Caudate nucleus (tissue), 63 donors: ENCODE measurements at places on chromosomes 1 and 21.

- DNase-seq = no peak
These were observed 119.4 kb upstream of the PRMT6 start for GRCh38 chr1:106937104-106937503.

DNA sequence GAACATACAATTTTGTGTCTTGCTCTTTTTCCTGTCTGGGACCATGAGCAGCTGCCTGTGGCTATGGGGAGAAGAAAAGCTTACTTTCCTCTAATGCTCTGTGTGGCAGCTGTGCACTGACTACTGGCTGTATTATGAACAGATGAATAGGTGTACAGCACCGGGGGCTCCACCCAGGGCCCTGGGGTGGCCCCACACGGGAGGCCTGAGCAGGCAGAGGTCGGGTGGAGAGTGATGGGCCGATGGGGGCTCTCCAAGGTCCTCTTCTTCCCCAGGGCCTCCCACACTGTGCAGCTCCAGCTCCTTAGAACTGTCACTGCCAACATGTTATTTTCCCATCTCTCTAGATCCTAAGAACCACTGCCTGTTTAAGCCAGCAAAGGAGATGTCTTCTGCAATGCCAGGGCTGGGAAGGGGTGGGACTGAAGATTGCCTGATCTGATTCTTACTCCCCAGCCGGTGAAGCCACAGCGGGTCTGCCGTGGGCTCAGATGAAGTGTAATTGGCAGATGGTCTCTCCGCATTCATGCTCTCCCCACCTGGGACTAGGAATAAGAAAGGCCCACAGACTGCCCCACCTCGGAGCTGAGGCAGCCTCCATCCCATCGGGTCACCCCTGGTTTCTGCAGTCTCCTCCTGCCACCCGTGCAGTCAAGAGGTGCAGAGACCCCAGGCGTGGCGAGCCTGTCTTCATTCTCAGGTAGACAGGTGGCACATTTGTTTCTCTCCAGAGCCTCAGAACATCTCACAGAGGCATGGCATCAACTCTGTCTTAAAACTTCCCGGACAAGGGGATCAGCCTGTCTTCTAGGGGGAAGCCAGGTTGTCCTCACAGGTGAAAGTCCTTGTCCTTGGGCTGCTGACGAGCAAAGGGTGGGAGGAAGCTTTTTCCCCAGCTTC, 186.5 kb upstream of the GALNT2 start:
- DNase-seq = no peak

DNA sequence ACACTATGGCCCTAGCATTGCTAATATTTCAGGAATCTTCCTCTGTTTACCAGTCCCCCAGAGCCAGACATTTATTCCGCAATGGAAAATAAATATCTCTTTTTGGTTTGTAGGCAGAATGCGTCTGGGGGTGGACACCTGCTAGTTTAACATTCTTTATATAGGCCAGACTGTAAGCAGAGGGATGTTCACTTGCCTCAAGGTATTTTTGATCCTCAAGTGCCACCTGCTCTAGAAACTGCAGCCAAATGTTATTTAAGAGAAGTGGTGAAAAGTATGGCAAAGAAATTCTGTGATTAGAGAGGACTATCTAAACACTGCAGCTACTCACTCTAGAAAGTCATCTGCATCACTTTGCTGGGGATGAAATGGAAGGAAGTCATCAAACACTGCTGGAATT, 164.7 kb downstream of the NEGR1 start:
- no peak for DNase-seq

DNA sequence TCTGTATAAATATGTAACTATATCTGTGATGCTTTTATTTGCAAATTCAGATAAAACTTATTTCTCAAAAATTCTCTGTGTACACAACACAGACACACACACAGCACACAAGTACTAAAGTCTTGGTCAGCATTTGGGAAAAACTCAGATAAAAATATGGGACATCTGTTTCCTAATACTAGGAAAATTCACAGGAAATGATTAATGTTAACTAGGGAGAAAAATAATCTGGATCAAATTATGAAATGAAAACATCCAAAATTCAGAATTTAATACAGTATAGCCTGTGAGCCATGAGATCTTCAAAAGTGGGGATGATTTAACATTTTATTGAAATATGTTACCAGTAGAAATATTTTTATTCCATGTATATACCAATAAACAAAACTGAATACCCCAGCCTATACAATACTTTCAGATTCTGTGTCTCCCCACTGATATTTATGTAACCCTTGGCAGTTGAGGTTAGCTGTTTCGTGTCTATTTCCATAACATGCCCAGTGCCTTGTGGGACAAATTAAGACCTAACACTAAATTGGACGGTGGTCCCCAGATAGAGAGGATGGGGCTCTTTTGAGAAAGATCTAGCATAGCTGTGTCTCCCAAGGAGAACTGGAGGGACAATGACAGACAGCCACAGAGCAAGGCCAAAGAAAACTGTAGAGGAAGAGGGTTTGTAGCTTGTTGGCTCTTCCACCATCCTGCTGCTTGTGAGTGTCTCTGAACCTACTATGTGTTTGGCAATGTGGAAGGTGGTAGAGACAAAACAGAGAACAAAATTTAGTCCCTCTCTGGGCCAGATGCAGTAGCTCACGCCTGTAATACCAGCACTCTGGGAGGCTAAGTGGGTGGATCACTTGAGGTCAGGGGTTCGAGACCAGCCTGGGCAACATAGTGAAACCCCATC, 47.2 kb downstream of the GNG12 start:
- no peak for DNase-seq

- DNase-seq = no peak
These were observed 1.9 kb upstream of the ARID1A start for GRCh38 chr1:26693599-26694572.

DNA sequence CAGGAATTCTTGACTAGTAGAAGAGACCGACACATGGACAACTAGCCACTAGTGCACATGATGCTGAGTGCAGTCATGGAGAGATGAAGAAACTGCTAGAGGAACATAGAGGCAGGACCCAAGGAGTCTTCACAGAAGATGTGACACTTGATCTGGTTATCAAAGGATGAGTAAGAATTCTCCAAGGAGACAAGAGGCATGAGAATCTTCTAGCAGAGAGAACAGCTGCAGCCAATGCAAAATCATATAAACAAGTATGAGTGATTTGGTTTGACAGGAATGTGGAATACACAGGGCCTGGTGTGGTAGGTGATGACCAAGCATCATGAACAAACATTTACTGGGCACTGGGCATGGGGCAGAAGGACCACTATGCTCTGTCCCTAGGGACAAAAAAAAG, 140.9 kb upstream of the CTTNBP2NL start:
- no peak for DNase-seq

DNA sequence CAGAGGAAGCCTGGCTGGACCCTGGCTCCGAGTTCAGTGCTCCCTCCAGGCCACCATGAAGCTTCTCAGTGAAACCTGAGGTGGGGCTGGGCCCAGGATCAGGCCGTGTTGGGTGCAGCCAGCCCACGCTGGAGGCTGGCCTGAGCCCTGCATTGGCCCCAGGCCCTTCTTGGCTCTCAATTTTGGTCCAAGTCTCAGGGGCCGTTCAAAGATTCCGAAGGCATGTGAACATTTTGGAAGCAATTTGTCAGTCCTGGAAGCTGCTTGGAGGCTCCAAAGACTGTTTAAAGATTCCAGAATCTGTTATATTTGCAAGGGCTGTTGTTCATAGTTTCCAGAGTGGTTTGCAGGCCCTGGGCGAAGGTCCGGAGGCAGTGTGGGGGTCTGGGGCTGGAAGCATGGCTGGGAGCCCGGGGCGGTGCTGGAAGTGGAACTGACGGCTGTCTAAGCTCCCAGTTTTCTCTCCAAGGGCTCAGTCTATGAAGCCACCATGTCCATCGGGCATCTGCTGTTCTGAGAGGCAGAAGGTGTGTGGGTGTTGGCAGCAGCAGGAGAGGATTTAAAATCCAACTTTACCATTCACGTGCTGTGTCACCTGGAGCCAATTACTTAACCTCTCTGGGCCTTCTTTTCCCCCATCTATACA, 104.9 kb downstream of the EPHB2 start:
- DNase-seq = no peak

- DNase-seq = no peak
These were observed 5.8 kb upstream of the EPS8L3 start for GRCh38 chr1:109769330-109770078.

GRCh38 chr1:18043871-18044270, 63.7 kb upstream of the IGSF21 start:
- no peak for DNase-seq

- DNase-seq = no peak
These were observed 1120.2 kb upstream of the TMPRSS15 start for GRCh38 chr21:19523746-19524145.

- no peak for DNase-seq
These were observed 57.9 kb downstream of the FMN2 start for GRCh38 chr1:240149484-240150094.

- no peak for DNase-seq
These were observed 11.7 kb upstream of the SLC26A9 start for GRCh38 chr1:205954819-205955404.

DNA sequence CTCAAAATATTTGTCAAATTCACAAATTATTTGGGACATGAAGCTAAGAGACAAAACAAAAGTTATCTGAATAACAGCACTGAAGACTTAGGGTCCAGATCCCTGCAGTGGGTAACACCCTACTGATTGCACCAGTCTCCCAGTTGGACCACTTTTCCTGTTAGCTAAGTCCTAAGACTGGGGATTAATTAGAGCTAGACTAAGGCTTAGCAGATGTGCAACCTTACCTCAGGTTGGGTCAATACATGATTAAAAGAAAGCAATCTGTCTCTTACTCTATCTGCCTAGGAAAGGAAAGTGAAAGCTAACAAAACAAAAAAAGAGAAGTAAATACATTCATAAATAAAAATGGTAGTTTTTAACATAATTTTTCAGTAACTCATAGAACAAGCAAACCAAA, 737.2 kb upstream of the CHRM3 start:
- DNase-seq = no peak

DNA sequence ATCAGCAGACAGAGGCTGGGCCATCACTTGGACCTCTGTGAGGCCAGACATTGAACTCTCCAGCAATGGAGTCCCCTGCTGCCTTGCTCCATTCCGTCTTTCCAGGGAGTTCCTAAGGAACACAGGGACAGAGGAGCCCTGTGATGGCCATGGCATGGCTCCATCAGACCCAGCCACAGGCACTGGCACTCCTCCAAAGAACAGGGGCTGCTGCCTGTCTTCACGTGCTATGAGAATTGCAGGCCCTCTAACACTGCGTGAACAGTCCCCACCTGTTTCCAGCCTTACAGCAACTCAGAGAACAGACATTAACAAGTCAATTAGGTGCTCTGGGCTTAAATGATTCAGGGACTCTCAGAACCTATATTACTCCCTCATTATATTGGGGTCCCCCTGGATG, 140.8 kb downstream of the ASTN1 start:
- DNase-seq = no peak
